ENCODE measurements at places on chromosomes 7 and 10.

GRCh38 chr7:100155553-100156317 lies 2.8 kb downstream of the TRAPPC14 start:
- no peak for DNase-seq

GRCh38 chr10:108801220-108801619 lies 1122.1 kb downstream of the XPNPEP1 start:
- no peak for DNase-seq

DNA sequence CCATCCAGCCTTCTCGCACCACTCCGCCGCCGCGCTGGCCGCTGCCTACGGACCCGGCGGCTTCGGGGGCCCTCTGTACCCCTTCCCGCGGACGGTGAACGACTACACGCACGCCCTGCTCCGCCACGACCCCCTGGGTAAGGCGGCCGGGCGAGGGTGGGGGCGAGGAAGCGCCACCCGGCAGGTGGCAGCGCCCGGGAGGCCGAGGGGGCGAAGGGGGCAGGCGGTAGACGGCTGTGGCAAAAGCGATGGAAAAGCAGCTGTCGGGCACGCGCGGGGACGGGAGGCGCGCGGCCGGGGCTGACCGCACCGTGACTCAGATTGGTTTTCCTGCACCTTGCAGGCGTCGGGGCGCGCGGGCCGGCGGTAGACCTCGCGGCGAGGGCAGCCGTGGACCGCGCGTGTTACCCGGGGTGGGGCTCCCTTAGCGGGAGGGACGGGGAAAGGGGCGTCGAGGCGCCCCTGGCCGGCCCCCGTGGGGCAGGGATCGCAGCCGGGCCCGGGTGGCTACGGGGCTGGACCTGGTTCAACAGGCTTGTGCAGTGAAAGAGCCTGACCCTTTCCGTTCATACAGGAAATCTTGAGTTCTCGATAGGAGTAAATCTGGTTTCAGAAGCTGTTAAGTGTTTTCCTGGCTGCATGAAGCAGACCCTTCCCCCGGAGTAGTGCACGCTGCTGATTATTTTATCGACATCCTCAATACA lies 608 bp downstream of the HHEX start:
- no peak for DNase-seq

DNA sequence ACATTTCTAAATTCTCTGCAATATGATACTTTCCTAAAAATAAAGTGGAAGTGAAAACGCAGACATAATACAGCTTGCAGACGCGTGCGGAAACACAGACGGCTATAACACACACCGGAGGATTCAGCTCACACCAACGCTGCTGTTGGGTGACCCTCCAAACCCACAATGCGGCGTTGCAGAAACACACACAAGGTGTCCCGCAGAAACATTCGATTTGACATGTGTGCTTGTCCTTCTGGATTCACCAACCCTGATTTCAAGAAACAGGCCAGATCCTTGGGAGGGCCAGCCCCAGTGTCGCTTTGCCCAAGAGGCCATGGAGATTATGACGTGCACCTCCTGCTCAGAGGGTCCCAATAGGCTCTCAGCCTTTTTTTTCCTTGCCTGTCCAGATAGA lies 136.7 kb upstream of the TCERG1L start:
- DNase-seq, result no peak

DNA sequence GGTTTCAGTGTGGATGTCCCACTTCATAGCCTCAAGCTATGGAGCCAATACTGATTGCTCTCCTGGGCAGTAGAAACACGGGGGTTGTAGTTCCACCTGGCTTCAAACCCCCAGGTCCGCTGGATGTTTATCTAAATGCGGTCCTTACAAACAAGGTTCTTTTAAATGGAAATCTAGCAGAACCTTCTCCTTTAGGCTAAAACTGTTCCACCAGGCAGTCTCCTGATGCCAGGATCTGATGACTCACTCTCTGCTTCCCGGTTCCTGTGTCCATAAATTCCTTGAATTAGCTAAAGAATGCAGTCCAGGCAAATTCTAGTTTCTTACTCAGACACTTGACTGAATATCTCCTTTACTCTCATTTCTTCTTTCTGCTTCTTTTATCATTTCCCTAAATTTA lies 108.4 kb upstream of the FAM3C start:
- DNase-seq, result peak; percentile 77

DNA sequence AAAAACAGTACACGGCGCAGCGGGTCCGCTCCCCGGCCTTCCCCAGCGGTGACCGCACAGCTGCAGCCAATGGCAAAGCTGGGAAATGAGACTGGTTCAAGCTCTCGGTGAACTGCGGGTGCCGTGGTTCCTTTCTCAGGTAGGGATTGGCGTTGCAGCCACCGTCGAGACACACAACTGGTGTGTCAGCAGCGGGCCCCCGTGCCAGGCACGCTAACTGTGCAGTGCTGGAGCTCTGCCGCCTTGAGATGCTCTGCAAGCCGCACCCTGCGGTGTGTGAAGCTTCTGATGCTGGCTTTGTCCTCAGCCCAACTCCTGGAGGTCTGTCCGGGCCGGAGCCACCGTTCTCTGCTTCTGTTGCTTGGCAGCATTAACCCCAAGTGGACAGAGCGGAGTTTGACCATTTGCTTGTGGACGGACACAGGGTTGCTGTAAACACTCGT lies 20.6 kb upstream of the NKX6-2 start:
- DNase-seq, result no peak

DNA sequence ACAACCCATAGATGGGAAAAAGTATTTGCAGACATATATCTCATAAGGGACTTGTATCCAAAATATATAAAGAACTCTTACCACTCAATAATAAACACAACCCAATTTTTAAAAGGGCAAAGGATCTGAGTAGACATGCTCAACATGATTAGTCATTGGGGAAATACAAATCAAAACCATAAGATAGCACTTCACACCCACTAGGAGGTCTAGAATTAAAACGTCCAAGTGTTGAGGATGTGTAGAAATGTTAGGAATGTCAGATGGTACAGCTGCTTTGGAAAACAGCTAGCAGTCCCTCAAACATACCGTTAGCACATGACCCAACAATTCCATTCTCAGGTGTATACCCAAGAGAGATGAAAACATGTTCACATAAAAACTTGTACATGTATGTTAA lies 8.3 kb downstream of the PSTK start:
- DNase-seq, result no peak

DNA sequence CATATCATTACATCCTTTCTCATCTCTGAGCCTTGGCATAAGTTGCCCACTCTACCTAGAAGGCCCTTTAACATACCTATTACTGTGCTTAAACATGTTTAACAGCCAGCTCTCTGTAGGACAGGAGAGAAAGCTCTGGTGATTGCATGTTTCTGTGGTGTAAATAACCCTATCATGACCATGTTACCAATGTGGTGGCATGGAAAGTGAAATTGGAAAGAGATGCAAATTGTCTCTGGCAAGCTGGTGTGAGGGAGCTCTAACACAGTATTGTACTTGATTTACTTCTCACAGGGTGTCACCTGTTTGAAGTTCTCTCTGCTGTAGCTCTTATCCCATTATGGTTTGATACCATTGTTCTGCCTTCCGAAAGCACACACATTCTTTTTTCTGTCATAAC lies 231.8 kb upstream of the DKK1 start:
- DNase-seq, result no peak

GRCh38 chr10:76581506-76582256 lies 1055.9 kb downstream of the KCNMA1 start:
- no peak for DNase-seq

DNA sequence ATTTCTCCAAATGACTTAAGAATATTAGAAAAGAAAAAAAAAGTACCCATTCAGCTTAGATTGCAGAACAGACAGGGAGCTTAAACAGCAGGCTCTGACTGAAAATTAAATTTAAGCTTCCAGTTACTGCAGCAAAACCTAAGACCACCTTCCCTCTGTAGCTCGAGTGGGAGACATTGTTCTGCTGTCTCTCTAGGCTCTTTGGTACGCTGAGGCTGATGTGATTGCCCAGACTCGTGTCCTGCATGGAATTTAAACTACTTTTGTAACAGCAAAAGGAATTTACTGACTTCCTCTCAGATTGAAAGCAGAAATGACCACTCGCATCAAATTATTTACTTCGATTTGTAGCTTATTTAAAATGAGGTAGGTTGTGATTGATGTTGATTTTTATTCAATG lies 124.6 kb downstream of the LRRTM3 start:
- no peak for DNase-seq

GRCh38 chr7:130877236-130877990 lies 143.4 kb upstream of the KLF14 start:
- no peak for DNase-seq

- no peak for DNase-seq
Measured at GRCh38 chr7:26233902-26234511, 32.5 kb downstream of the CBX3 start.

- DNase-seq, result no peak
Measured at GRCh38 chr7:200704-201103, 8.3 kb downstream of the FAM20C start.

GRCh38 chr10:108132303-108132702 lies 967.8 kb upstream of the SORCS1 start:
- no peak for DNase-seq

GRCh38 chr7:96664793-96665192 lies 44.9 kb downstream of the SEM1 start:
- no peak for DNase-seq

DNA sequence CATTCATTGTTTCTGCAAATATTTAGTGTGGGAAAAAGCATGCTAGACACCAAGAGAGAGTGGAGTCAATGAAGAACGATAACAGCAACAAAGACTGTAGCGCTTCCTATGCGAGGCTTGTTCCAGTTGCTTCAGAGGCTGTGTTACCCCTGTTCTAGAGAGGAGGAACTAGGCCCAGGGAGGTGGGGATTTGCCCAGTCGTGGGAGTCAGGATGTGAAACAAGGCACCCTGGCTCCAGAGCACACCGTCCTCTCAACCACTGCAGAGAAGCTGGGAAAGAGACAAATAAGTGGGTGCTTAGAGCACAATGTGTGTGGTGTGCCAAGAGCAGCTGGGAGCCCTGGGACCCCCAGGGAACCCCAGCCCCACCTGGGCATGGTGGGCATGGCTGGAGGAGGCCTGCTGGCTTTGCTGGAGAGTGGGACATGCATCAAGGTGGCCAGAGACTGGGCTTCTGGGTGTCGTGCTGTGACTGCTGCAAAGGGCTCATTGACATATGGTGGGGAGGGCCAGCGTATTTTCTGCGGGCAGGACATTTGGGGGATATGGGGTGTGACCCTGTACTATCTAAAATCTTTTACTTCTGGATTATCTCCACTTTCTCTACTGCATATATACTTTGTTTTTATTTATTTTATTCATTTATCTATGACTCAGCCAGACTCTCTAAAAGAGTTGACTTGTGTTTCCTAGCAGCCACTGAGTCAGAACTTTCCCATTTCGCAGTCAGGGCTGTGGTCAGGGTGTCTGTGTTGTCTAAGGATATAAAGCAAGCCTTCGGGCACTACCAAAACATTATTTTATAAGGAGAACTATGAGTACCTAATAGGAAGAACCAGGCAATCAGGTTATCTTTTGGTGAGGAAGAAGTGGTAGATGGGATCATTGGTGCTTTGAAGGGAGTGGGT lies 95.4 kb downstream of the TCF7L2 start:
- peak; percentile 71 for DNase-seq

- DNase-seq, result no peak
Measured at GRCh38 chr10:30917789-30918188, 113.9 kb downstream of the ZNF438 start.

DNA sequence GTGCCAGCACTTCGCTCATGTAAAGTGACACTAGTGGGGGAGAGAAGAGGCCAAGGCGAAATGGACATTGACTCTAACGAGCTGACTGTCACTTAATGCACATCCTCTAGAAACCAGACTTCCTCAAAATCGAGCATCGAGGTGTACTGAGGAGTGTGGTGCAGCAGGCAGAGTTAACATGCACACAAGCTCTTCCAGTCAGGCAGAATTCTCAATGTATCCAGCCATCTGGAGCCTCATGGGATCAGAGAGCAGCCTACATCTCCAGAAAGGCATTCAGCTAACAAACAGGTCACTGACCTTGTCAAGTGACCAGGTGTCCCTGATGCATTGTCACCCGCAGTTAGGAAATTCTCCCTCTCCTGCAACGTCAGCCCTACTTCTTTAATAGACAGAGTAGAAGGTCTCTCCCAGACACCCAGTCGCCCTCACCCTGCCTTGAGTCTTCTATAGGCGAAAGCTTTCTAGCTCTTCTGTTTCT lies 259.8 kb upstream of the AOAH start:
- DNase-seq, result no peak

DNA sequence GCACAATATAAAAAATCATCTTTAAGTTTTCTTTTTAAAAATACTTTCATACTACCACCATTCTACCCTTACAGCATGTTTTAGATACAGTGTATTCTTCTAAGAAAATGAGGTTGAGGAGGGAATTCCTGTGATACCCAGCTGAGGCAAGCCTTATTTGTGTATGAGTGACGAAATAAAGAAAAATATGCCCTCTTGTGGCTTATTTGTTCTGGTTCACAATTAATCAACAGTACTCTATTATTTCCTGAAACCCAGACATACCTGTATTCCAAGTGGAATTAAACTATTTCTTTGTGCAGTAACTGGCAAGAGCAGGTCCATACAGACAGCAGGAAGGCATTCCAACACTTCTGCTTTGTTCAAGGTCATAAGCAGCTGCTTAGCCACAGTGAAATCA lies 4.5 kb upstream of the SEMA3D start:
- DNase-seq, result peak; percentile 11

DNA sequence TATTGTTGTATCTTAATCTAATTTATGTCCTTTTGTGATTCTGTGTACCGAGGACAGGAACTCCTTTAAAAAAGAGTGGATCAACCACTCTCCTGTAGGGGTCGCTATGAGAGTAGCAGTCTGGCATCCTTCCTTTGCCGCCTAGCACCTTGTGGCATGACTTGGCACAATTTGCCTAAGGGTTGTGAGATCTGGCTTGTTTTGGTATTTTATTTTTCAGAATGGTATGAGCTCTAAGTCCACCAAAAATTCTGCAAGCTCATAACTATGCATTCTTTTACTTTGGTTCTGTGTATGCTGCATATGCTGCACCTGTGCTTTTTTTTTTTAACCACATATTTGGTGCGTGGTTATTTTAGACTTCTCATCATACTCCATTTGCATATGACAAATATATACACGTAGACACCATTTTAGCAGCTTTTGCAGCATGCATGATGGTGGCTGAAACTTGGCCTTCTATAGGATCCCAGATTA lies 112.8 kb downstream of the CDK14 start:
- DNase-seq, result peak; percentile 64

GRCh38 chr10:103855424-103855823 lies at the start of gene SH3PXD2A:
Gene SH3PXD2A (minus strand): TSS chr10:103855576. CDS start chr10:103855266, 310 bp downstream.
- DNase-seq, result peak; percentile 59

GRCh38 chr10:6130848-6131470 lies 42.1 kb downstream of the RBM17 start:
- DNase-seq, result no peak

Data from myocyte (in vitro differentiated cells).